ENCODE measurements at places on chromosomes 1 and 21. TPM values are rescaled to one million over a fixed set of nuclear protein-coding genes. Genes with fewer than 3 reads are reported as not detected.

DNA sequence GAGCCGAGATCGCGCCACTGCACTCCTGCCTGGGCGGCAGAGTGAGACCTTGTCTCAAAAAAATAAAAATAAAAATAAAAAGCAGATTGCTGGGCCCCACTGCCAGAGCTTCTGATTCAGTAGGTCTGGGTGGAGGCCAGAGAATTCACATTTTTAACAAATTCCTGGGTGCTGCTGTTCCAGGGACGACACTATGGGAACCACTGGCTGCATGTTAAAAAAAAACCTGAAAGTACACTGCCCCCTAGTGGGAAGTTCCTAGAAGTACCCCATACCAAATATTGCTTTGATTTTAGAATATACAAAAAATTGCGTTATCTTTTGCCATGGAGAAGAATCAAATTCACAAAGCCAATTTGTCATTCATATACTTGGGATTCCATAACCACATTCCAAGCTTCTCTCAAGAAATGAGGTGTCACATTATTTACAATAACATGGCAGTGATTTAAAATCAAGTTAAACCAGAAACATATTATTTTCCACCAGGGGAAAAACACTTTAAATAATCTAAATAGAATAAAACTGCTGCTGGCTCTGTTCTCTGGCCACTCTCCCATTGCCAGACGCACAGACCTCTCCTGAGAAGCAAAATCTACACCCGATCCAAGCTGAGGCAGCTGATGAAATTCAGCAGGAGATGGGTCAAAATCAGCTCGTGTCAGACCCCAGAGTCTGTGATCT, 27.4 kb downstream of the SYF2 start:
- peak; percentile 83 for DNase-seq

GRCh38 chr1:114510274-114511031, 550 bp downstream of the TRIM33 start:
- peak; percentile 59 for DNase-seq

DNA sequence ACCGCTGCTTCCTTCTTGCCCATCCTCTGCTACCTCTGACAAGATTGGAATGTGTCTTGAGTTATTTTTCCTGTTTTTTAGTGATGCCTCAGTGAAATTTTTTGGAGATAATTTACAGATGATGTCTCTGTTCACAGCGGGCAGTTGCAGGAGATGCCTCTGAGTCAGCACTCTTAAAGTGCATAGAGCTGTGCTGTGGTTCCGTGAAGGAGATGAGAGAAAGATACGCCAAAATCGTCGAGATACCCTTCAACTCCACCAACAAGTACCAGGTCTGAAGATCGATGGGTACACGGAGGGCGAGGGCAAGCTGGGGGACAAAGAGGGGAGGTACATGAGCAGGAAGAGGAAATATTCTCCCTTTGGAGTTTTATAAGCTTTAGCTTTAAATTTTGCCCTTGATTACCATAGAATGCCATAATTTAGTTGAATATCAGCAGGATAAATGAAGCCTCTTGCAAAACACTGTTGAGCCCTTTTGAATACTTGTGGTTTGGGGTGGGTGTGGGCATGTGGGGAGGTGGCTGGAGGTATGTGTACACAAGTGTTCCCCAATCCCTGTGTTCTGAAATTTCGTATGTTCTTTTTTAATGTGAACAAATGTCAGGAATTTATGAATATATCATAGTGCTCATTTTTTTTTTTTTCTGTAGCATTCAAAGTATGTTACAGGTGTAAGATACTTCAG, 19.8 kb downstream of the ATP1A1 start:
- DNase-seq: no peak

GRCh38 chr1:39833121-39833520, 44.5 kb upstream of the BMP8B start:
- DNase-seq: no peak

DNA sequence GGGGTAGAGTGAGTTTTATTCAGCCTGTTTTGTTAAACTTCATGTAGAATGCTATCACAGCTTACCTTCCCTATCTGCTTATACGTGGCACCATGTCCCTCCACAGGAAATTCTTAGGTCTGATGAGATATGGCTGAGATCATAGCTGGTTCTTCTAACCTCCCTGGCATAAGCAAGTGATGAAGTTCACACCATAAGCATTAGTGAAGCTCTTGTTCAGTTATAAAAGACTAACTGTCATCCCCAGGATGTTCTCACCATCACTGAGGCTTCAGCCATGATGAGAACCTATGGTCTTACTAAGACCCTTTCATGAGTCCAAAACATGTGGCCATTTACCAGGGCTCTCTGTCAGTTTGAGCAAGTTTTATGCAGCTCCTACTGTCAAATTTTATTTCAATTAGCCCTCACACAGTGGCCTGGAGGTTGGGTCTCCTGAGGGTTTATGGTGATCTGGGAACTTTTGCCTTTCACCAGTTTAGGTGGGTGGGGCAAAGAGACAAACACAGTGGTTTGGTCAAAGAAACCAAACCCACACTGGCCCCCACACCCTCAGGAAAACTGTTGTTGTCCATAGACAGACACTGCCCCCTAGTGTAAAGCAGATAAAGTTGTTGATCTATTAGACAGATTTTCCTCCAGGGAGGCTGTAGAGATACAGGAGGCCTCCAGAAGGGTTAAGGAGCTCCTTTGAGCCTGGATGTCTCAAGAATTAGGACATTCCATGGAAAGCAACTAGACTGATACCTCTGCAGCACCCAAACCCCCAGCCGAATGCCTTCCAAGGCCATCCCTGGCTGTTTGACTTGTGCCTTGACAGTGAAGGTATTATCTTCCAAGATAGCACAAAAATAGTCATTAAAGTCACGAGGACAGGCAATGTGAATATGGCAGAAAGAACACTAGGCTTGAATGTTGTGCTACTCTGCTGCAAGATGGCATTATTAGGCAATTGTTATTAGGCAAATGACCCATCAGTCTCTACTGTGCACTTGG, 5.0 kb downstream of the SLC22A15 start:
- DNase-seq: peak; percentile 90

GRCh38 chr1:28035420-28035819, 53.0 kb downstream of the EYA3 start:
- no peak for DNase-seq

- DNase-seq: no peak
Observed at GRCh38 chr1:34538481-34538880, 216.4 kb upstream of the GJB5 start.

- DNase-seq: no peak
Observed at GRCh38 chr1:55669293-55669692, 454.1 kb upstream of the USP24 start.

GRCh38 chr1:19370453-19371170, 58.5 kb downstream of the SLC66A1 start:
- DNase-seq: no peak

DNA sequence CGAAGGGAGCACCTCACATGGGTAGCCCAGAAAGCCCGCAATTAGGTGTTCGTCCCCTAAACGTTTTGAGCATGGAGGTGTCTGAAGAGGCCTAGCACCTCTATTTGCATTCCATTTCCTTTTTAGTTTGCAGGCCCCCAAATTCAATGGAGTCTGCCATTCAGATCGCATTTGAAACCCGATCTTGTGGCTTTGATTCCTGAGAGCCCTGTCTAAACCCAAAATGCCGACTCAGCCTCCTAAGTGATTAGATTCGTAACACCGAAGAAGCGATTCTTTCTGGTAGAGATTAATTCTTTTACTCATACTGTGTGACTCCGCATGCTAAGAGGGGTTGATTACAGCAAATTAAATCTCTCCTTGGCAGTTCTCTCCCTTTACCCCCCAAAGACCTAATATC, 415.2 kb upstream of the KAZN start:
- DNase-seq: peak; percentile 75

DNA sequence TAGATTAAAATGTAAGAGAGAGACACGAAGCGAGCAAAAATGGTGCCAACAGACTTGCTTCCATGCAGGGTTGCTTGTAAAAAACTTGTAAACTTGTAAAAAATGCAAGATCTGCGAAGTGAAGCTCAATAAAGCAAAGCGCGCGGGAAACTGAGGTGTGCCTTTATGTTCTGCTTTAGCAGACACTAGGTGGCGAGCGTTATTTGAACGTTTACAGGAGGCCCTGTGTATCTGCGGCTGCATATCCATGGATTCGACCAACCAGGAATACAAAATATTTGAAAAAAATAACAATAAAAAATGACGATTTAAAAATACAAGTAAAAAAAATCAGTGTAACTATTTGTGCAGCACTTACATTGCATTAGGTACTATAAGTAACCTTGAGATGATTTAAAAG, 1.5 kb downstream of the UBE2G2 start:
- peak; percentile 67 for DNase-seq

- DNase-seq: no peak
Observed at GRCh38 chr1:204177133-204177532, 11.0 kb upstream of the REN start.

- no peak for DNase-seq
Observed at GRCh38 chr1:64361974-64362373, 108.0 kb upstream of the CACHD1 start.

GRCh38 chr1:55380355-55380970, 165.3 kb upstream of the USP24 start:
- DNase-seq: no peak

DNA sequence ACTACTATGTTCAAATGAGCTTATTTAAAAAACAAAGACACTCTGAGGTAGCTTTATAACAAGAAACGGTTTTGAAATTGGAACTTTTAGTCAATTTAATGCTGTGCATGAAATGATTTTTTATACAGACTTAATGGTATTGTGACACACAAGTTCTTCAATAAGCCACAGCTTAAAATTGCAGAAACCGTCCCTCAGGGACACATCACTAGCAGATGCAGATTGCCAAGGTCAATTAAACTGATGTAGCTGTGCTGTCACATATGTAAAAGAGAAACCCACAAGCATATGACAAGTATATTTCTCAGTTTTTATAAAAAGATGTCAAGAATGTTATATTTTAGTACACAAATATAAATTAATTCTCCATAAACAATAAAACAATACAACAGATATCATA, 366.9 kb downstream of the DPYD start:
- no peak for DNase-seq

DNA sequence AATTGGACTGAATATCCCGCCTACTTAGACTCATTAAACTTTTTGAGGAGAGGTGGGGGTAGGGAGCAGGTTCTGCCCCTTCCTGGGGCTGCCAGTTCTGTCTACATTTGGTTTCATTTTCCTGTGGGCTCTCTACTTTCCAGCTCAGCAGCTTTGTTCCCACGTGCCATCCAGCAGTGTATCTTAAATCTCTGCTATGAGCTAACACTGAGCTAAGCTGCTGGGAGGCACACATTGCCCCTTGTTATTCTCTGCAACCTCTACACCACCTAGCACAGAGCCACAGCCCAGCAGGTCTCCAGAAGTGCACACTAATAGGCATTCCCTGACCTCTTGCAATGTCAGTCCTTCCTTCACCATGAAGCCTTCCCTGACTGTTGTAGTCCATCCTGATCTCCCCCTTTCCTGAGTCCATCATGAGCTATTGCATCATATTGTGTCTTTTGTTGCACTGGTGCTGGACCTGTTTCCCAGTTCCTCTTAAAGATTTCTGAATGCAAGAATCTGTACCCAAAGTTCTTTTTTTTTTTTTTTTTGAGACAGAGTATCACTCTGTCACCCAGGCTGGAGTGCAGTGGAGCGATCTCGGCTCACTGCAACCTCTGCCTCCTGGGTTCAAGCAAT, 28.7 kb upstream of the NRDC start:
- no peak for DNase-seq

- no peak for DNase-seq
Observed at GRCh38 chr1:205226868-205227583, 720 bp upstream of the TMCC2 start.

- no peak for DNase-seq
Observed at GRCh38 chr1:53765657-53766056, 26.7 kb upstream of the GLIS1 start.

- DNase-seq: no peak
Observed at GRCh38 chr1:156909671-156910070, 10.8 kb upstream of the LRRC71 start.

- DNase-seq: no peak
Observed at GRCh38 chr1:24739241-24739640, 6.0 kb upstream of the CLIC4 start.

DNA sequence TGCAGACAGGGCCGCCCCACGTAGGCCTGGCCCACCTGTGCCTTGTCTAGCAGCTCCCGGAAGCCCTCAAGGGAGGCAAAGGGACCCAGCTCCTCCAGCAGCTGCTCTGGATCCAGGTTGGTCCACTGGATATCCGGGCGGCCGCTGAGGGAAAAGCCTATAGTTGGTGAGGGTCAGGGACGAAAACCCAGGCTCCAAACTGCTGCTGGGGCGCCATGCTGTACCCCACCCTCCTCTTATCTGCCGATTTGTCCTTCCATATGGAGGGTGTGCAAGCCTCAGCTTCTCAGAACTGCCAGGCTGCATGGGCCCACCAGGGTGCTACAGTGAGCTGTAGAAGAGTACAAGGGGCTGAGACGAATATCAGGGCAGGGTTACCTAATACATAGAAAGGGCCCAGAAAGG, 12.2 kb downstream of the PTCH2 start:
- no peak for DNase-seq

DNA sequence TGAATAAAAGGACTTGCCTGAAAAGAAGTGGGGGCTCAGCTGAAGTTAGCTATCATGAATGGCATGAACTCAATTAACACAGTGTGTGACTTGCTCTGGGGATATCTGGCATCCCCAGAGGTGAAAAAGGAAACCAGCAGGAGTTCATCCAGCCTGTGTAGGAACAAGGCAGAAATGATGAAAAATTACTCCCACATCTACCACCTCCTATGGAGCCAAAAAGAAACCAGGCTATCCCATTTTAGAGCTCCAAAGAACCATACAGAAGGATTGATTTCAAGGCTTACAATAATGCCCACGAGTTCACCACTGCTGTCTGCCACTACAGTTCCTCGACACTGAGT, 25.3 kb downstream of the TP53BP2 start:
- DNase-seq: no peak

- DNase-seq: no peak
Observed at GRCh38 chr21:45623436-45623835, 20.1 kb upstream of the PCBP3 start.

GRCh38 chr1:82919837-82920236, 1079.1 kb downstream of the TTLL7 start:
- no peak for DNase-seq

- peak; percentile 31 for DNase-seq
Observed at GRCh38 chr1:228074954-228075730, 7.4 kb upstream of the ARF1 start.

The RNF187 gene
- 55.3 TPM for total RNA-seq

The LIPI gene
- total RNA-seq: not detected

The TMEM54 gene
- 13.6 TPM for total RNA-seq

The BRDT gene
- total RNA-seq: 0.19 TPM

The TENT5C gene
- total RNA-seq: 1.2 TPM

The GCSAML gene
- not detected for total RNA-seq

The BNIPL gene
- 2.4 TPM for total RNA-seq

The HES3 gene
- total RNA-seq: 49.7 TPM

The SPATA1 gene
- total RNA-seq: not detected

The ARHGEF16 gene
- total RNA-seq: 19.1 TPM

The TAS1R1 gene
- total RNA-seq: not detected

The RPS6KC1 gene
- total RNA-seq: 21.1 TPM

The SH3BGR gene
- 5.9 TPM for total RNA-seq

The LAD1 gene
- total RNA-seq: 17.6 TPM

The AGTRAP gene
- 88.7 TPM for total RNA-seq

Measured in GM23338 (cell line).